Muscle of leg (tissue), 16 donors: ENCODE measurements at places on chromosomes 2 and 18. TPM values are rescaled to one million over a fixed set of nuclear protein-coding genes. Genes with fewer than 3 reads are reported as not detected.

The DQX1 gene
- 0.04 TPM for total RNA-seq

The TMEM169 gene
- total RNA-seq = 2.8 TPM

The LPIN1 gene
- 18.3 TPM for total RNA-seq

The SPATA3 gene
- total RNA-seq = not detected

The RGPD3 gene
- total RNA-seq = 0.44 TPM

The NTSR2 gene
- not detected for total RNA-seq

The STPG4 gene
- 0.22 TPM for total RNA-seq
